SW480 (cell line): ENCODE measurements at places on chromosomes 12 and 14.
A peak's percentile ranks its signal among the peaks of the same experiment; 100 is the strongest.

GRCh38 chr14:28577711-28578131, 188.9 kb upstream of the FOXG1 start:
- no peak for DNase-seq

DNA sequence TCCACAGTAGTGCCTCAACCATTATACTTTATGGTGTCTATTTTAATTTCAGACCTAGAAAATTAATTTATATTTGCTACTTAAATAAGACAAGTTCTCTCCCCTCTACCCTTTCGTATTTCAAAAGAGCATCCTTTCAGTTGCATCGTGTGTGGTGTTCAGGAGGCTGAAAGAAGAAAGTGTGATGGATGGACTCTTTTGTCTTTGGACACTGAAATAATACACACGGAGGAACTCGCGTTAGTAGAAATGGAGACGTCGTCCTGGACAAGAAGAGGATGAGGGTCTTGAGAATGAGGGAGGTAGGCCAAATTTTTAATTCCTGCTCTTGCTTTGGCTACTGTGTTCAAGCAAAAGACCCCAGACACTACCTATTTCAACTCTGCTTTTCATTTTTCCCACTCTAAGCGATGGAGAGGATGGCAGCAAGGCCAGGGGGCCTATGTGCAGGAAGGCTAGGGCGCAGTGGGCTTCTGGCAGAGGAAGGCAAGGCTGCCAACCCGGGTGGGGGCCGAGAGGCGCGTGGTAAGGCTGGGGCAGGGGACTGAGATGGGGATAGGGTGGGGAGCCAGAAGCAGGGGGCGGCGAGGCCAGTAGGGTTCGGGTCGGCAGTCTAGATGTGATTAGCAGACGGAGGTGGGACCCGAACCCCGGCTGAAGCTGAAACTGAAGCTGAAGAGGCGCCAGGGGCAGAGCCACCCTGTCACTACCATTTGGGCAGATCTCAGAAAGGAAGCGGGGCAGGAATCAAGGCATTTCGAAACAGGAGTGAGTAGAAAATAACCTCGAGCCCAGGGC, 722 bp downstream of the TMED8 start:
- DNase-seq: peak; percentile 21

GRCh38 chr14:106507354-106507753, 981.0 kb downstream of the TMEM121 start:
- DNase-seq: no peak

- DNase-seq: no peak
Observed at GRCh38 chr12:25017336-25017735, 68.4 kb upstream of the BCAT1 start.

- DNase-seq: no peak
Observed at GRCh38 chr12:82694970-82695369, 8.3 kb downstream of the TMTC2 start.

GRCh38 chr14:71190770-71191374, 283.6 kb downstream of the PCNX1 start:
- DNase-seq: no peak

- no peak for DNase-seq
Observed at GRCh38 chr12:85856966-85857365, 17.1 kb upstream of the NTS start.

GRCh38 chr12:102299731-102300130, 102.1 kb upstream of the PMCH start:
- no peak for DNase-seq
